ENCODE measurements at places on chromosomes 5 and 9.

DNA sequence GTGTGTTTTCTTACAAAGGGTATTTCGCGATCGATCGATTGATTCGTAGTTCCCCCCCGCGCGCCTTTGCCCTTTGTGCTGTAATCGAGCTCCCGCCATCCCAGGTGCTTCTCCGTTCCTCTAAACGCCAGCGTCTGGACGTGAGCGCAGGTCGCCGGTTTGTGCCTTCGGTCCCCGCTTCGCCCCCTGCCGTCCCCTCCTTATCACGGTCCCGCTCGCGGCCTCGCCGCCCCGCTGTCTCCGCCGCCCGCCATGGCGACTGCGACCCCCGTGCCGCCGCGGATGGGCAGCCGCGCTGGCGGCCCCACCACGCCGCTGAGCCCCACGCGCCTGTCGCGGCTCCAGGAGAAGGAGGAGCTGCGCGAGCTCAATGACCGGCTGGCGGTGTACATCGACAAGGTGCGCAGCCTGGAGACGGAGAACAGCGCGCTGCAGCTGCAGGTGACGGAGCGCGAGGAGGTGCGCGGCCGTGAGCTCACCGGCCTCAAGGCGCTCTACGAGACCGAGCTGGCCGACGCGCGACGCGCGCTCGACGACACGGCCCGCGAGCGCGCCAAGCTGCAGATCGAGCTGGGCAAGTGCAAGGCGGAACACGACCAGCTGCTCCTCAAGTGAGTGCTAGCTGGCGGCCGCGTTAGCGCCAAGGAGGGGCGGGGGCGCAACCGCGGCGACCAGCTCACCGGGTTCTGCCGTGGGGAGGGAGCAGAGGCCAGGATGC is 480 bp downstream of the LMNB1 start:
- peak; percentile 23 for DNase-seq

- no peak for DNase-seq
Observed at GRCh38 chr5:179509239-179509638, 41.1 kb upstream of the RUFY1 start.

- no peak for DNase-seq
Observed at GRCh38 chr9:135610290-135611141, 28.8 kb downstream of the GLT6D1 start.

- no peak for DNase-seq
Observed at GRCh38 chr9:117682955-117683710, 21.1 kb upstream of the TLR4 start.

GRCh38 chr9:24672336-24672735 is 126.6 kb upstream of the IZUMO3 start:
- DNase-seq = no peak

DNA sequence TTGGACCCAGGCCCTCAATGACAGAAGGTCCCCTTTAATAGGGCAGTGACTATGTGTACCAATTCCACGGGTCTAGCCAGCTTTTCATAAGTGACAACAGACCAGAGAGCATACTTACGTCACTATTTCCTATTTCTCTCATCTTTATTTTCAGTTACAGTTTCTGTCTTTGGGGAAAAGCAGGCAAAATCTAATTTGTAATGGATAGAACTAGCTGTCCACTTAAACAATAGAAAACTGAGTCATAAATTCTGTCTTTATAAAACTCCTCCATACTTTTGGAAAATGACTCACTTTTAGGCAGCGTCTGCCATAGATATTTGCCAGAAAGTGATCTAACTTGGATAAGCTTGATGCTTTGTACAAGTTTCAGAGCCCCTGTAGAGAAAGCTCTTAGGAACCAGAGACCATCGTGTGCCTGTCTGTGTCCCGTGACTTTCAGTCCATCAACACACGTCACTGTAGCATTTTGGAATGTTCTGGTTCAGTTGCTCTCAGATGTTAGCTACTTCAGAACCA is 101.9 kb downstream of the F2RL2 start:
- no peak for DNase-seq
